ENCODE measurements at places on chromosomes 5 and 9.

GRCh38 chr9:12838546-12838945, 63.7 kb downstream of the LURAP1L start:
- no peak for DNase-seq

GRCh38 chr5:66596636-66597182, 516 bp downstream of the MAST4 start:
- DNase-seq = no peak

- DNase-seq = no peak
Observed at GRCh38 chr5:95543017-95543705, 11.6 kb downstream of the SKIC3 start.

GRCh38 chr5:125357660-125358059, 611.2 kb upstream of the ZNF608 start:
- DNase-seq = no peak

- DNase-seq = no peak
Observed at GRCh38 chr9:131470581-131470991, 32.1 kb upstream of the POMT1 start.

DNA sequence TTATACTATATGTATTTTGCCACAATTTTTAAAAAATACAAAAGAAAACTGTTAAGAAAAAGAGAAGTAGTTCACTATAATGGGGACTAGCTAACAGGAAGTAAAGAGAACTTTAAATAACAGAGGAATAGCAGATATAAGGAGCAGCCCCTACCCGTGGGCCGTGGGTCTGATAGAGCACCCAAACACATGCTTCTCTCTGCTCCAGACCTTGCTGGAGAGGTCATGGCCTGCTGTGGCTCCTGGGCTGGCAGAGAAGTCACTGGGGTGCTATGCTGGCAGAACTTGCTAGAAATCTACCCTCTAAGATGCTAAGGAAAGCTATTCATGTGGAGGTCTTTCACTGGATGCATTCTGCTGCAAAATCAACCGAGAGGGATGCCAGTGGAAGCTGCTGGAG, 10.0 kb upstream of the TNFAIP8 start:
- DNase-seq = no peak

DNA sequence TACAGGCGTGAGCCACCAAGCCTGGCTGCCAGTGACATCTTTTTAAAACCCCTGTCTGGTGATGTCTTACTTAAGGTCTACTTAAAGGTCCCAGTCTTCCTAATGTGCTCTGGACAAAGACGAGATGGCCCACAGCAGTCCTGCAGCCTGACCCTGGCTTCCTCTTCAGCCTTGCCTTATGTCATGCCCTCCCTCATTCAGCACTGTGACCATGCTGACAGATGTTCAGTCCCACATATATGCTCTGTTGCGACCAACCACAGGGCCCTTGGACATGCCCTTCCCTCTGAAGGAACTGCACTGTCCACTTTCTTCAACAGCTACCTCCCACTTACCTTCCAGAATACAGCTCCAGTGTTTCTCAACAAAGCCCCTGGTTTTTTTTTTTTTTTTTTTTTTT, 172.8 kb upstream of the PANK3 start:
- DNase-seq = no peak

- no peak for DNase-seq
Observed at GRCh38 chr5:73607228-73607627, 18.8 kb upstream of the ARHGEF28 start.

GRCh38 chr9:74610523-74611061, 113.5 kb downstream of the RORB start:
- no peak for DNase-seq

GRCh38 chr9:16236882-16237281, 633.6 kb downstream of the BNC2 start:
- DNase-seq = no peak

GRCh38 chr5:150219142-150219541, 29.3 kb downstream of the SLC6A7 start:
- DNase-seq = no peak

- no peak for DNase-seq
Observed at GRCh38 chr5:10552183-10553143, 11.4 kb upstream of the ANKRD33B start.

- no peak for DNase-seq
Observed at GRCh38 chr5:154168395-154168794, 22.1 kb upstream of the GALNT10 start.

DNA sequence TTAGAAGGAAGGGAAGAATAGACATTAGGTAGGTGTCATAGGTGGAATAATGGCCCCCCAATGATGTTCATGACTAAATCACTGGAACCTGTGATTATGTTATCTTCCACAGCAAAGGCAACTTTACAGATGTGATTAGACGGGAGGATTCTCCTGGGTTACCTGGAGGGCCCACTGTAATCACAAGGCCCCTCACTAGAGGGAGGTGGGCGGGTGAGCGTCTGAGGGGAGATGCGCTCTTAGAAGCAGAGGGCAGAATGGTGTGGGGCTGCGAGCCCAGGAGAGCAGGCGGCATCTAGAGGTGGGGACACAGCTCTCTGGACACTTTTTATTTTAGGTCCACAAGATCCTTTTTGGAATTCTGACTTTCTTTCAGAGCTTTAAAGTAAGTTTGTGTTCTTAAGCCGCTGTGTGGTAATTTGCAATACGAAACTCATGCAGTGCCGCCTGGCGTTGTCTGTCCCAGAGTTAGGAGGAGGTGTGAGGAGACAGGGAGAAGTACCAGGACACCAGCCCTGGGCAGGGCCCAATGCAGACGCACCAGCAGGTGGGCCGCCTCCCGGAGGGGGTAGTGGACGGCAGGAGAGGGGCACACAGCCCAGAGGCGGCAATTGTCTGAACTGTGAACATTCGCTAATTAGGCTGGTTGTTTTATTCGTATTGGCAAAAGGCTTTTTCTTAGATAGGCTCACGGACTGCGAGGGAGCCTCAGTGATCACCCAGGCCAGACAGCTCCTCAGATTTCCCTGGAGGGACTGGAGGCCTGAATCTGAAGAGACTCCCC, 51.1 kb upstream of the FANCC start:
- DNase-seq = no peak

DNA sequence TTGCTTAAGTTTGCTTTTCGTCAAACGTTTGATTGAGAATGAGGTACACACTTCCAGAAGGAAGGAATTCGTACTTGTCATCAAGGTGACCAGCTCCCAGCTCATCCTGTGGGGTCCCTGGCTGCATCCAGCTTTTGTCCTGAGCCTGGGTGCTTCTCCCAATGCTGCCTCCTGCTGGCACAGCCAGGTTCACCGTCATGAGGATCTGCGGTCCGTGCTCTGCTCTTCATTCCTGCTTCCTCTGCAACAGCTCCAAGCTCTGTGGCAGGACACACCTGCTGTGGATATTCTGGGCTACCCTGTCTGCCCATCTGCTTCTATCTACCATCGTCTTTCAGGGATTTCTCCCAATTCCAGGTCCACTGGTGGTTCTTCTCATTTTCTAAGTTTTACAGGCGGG, 13.3 kb upstream of the UBE2QL1 start:
- DNase-seq = no peak

DNA sequence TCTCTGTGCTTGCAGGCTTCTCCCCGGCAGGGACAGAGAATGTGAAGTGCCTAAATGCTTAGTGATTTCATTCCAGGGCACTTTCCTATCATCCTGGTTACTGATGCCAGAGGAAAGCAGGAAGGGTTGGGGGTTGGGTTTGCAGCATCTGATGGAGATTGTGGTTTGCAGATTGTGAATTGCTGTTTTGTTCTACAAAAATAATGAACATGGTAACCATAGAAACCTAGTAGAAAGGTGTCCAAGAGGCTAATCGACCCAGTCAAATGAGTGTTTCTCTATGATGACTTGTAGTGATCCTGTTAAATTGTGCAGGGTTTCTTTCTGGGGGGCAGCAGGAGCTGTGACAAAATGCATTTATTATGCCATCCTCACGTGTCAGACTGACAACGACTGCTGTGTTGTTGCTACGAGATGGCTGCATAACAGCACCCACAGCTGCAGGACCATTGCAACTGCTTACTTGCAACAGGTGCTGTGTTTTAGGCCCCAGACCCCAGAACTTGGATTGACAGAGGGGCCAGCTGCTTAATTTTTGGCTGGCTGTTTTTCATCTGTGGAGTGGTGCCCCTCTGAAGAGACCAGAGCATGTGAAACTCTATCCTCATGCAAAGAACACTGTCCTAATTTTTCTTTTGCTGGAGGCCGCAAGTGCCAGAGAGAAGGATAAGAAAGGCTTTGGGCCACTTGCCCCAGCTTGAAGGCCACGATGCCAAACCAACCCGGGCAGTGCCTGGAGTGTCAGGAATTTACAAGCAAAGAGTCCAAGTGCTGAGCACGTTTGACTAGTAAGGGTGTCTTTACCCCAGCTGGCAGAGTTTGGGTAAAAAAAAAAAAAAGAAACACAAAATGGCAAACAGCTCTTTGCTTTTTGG, 397.8 kb downstream of the GADD45G start:
- no peak for DNase-seq

- no peak for DNase-seq
Observed at GRCh38 chr5:110561510-110561909, 165.0 kb downstream of the TMEM232 start.

DNA sequence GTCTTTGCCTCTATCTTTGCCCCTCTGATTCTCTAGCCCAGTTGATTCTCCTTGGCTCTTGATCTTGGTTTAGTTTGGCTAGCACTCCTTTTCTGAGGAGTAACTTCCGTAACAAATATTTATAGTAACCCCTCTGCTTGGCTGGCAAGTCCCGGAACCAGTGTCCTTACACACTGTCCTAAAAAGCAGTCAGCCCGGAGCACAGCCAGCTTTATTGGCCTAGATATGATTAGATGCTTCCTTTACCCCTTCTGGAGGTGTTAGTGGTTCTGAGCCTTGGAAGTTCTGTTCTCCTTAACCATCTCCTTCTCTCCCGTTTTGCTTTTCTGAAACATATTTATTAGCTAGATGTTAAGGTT, 17.0 kb upstream of the MSMP start:
- DNase-seq = no peak

DNA sequence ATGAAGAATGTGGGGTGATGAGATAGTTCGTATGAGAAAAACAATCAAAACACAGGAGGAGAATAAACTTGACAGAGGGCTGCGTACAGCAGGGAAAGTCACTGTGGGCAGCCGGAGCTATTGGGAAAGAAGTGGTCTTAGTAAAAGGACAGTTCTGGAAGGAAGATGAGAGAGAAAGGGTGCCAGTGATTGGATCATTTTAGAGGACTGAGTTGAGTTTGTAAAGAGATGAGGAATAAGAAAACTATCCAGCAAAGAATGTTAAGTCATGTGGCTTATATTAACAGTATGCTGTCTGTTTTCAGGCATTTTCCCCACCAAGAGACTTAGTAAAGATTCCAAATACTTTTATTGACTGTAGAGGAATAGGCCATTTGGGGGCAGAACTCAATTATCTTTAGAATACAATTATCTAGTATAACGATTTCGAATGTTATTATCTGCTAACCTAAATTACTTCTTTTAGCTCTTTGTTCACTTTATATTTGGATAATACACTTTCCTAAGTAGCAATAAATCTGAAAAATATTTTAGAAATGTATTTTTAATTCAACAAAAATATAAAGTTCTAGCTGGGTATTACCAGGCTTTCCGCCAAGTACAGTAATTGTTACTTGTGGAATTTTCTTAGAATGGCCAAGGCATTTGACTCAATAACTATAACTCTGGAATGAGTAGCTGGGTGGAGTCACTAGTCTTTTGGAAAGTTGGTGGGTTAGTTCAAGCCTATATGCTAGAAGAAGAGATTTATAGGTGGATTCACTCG, 15.5 kb upstream of the LOX start:
- no peak for DNase-seq

GRCh38 chr5:36606428-36607113, at the start of gene SLC1A3:
Gene SLC1A3 (plus strand): TSS chr5:36606606. CDS start chr5:36608424, 1,818 bp downstream.
- DNase-seq = no peak

DNA sequence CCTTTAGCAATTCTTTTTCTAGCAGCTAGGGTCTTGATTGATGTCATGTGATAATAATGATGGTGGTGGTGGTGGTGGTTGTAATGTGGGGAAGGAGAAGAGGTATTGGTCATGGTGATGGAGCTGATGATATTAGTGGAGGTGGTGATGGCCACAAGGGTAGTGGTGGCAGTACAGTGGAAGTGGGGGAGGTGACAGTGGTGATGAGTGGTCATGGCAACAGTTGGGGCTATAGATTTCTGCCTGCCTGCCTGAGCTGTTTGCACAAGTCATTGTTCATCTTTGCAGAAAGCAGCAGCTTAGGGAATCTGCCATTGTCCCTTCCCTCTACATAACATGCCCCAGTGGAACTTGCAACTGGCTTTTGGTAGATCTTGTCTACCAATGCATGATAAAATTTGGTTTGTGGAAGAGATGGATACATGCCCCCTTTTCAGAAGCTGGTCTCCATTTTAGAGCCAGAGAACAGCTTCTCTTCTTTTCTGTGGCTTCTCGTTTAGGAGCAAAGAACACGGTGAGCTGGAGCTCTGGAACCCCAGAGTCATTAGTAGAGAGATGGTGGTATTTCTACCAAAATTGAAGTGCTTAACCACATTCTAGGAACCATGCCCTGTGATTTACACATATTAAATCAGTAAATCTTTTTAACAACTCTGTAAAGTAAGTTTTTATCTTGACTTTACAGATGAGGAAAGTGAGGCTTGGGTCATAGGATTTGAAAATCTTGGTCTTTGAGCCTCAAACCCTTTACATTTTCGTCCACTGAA, 100.3 kb downstream of the AOPEP start:
- no peak for DNase-seq

DNA sequence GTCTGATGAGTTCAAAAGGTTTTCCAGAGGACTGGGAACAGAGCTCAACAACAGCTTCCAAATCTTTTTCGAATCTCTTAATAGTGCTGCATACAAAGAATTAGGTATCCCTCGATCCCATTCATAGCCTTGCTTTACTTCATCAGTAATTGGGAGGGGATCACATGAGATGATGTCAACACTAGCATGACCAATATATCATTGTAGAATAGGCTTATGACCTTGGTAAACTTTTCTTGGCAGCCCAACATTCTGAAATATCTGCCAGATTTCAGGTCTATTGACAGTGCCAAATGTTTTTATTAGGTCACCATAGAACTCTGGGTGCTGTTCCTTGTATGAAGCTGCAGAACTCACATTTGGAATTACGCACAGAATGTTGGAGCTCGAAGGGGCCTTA, 228.9 kb downstream of the FGF10 start:
- no peak for DNase-seq

DNA sequence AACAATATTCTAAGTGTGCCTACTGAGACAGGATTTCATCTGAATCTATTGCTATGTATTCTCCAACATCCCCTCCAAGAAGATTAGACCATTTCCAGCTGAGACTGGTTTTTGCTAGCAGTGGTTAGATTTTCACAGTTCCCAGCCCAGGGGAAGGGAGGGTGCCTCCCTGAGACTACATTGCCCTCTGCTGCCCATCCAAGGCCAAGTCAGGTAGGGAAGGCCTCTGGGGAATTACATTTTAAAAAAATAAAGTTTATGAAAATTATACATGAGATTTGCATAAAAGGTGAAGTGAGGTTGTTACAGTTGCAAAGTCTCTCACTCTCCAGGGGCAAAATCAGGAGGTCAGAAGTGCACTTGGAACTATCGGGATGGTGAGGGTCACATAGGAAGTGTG, 28.0 kb upstream of the SYK start:
- no peak for DNase-seq

DNA sequence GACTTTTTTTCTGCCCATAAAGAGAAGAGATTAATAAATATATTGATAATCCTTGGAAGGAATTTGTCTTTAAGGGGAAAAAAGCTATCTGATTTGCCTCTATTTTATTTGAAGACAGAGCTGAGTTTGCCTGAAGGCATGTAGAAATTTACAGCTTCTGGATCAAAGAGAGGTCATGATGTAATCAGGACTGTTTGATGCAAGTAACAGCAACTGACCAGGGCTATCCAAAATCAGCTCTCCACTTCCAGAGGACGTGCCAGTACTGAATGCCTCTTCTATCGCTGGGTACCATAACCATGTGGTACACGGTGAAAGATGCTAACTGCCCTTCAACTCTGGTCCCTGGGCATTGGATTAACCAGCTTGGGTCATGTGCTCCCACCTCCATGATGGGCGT, 90.6 kb downstream of the ZFAND5 start:
- no peak for DNase-seq

Measured in CD4-positive, alpha-beta T cell treated with Interleukin-17A for 1 hour (primary cell).